SK-N-SH (cell line): ENCODE measurements at places on chromosomes 3 and 15.
A peak's percentile ranks its signal among the peaks of the same experiment; 100 is the strongest.

DNA sequence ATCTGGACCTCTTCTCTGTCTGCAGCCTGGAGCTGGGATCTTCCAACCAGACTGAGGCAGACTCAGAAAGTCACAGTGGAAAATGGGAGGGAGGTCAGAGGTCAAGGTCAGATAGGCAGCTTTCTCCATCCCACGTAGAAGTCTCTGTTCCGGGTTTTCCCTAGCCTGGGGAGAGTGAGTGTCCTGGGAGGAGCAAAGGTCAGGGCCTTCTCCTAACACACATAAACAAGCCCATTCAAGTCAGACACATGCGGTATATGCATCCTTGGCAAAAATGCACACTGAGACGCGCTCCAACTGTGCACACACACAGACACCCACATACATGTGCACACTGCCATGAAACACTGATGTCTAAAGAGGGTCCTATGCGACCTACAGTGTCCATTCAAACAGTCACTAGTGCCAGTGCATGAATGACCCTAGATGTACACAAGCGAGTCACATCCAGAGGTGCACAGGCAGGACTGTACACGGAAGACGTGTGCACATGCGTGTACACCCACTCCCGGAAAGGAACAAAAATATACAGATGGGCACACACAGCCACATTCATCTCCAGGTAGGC lies 681 bp downstream of the TWF2 start:
- peak overlapping the region; percentile 90 for H3K4me3 ChIP-seq
- peak overlapping the region; percentile 96 for H3K27ac ChIP-seq
- H3K27me3 ChIP-seq = no peaks in the 10 kb centered on the region
- DNase-seq = no peak

GRCh38 chr3:29026286-29026685 lies 254.6 kb upstream of the RBMS3 start:
- DNase-seq = no peak
- H3K36me3 ChIP-seq = no peaks in the 10 kb centered on the region
- no peak overlapping the region for H3K27ac ChIP-seq
- no peaks in the 10 kb centered on the region for H3K27me3 ChIP-seq
- no peak overlapping the region for H3K4me3 ChIP-seq

GRCh38 chr15:46502667-46503066 lies 867.8 kb downstream of the SQOR start:
- H3K4me1 ChIP-seq = no peaks in the 10 kb centered on the region
- no peaks in the 10 kb centered on the region for H3K36me3 ChIP-seq
- DNase-seq = no peak

DNA sequence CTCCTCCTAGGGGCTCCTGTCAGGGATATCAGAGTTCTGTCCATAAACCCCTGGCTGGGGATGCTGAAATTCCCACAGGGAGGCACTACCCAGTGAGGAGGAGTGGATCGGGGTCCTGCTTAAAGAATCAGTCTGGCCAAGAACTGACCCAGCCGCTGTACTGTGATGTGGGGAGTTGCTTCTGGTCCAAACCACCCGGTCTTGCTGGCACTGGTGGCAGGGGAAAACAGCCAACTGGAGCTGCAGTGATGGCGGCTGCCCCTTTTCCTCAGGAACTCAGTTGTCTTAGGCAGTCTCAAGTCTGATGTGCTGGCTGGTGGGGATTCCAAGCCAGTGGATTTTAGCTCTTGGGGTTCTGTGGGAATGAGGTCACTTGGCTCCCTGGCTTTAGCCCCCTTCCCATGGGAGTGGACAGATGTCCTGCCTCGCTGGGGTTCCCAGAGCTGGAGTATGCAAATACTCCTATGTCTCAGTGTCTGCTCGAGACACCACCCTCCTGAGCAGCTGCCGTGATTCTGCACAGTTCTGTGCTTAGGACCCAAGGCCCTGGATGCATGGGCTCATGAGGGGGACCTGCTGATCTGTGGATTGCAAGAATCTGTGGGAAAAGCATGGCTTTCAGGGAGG lies 97.1 kb downstream of the SLC25A26 start:
- no peaks in the 10 kb centered on the region for H3K4me1 ChIP-seq
- H3K27ac ChIP-seq = no peak overlapping the region
- H3K4me3 ChIP-seq = no peak overlapping the region
- no peaks in the 10 kb centered on the region for H3K27me3 ChIP-seq
- no peaks in the 10 kb centered on the region for H3K36me3 ChIP-seq

- no peak overlapping the region for H3K27ac ChIP-seq
- no peaks in the 10 kb centered on the region for H3K27me3 ChIP-seq
- H3K4me1 ChIP-seq = peaks cover 26% of the 10 kb centered on the region; the same call in 1 of the 2 replicates
- H3K4me3 ChIP-seq = no peak overlapping the region
Measured at GRCh38 chr15:101090428-101090790, 161.4 kb downstream of the CHSY1 start.

- no peak overlapping the region for H3K4me3 ChIP-seq
- peaks cover 33% of the 10 kb centered on the region for H3K4me1 ChIP-seq
- no peaks in the 10 kb centered on the region for H3K27me3 ChIP-seq
- H3K27ac ChIP-seq = peak overlapping the region; percentile 82
- DNase-seq = no peak
- H3K36me3 ChIP-seq = no peaks in the 10 kb centered on the region
Measured at GRCh38 chr15:76195506-76196268, 115.6 kb downstream of the ETFA start.

DNA sequence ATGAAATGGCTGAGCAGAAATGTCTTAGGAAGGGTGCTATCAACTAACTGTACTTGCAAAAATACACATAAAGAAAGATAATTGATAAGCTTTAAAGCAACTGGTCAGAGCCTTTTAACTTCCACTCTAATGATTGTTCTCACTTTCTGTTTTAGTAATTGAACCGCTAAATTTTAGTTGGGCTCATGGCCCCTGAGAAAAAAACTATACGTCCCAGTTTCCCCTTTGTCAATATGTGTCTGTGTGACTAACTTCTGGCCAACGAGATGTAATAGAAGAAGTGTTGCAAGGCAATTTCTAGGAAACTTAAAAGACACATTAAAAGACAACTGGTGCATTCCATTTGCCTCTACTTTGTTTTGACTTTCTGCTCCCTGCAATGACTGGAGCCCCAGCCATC lies 223.9 kb downstream of the NR1D2 start:
- no peak overlapping the region for H3K27ac ChIP-seq
- H3K4me3 ChIP-seq = no peak overlapping the region
- DNase-seq = no peak
- H3K36me3 ChIP-seq = no peaks in the 10 kb centered on the region
